ENCODE measurements at places on chromosomes 7 and 10.

- DNase-seq, result no peak
These were observed 6.8 kb downstream of the PTPN12 start for GRCh38 chr7:77543910-77544309.

DNA sequence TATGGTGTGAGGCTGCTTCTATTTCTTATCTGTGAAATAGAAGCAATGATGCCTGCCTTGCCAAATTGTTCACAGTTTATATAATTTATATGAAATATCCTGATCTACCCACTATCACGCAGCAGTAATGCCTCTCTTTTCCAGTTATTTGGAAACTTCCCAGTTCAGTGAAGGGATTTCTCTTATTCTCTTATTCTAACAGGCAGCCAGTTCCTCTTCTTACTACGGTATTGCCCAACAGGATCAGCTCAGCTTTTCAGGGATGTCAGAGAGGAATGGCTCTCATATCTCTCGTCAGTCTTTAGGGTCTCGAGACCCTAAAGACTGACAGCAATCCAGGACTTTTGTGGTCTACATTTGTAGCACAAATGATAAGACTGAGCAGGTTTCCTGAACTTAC, 215.6 kb downstream of the CREB5 start:
- DNase-seq, result no peak

DNA sequence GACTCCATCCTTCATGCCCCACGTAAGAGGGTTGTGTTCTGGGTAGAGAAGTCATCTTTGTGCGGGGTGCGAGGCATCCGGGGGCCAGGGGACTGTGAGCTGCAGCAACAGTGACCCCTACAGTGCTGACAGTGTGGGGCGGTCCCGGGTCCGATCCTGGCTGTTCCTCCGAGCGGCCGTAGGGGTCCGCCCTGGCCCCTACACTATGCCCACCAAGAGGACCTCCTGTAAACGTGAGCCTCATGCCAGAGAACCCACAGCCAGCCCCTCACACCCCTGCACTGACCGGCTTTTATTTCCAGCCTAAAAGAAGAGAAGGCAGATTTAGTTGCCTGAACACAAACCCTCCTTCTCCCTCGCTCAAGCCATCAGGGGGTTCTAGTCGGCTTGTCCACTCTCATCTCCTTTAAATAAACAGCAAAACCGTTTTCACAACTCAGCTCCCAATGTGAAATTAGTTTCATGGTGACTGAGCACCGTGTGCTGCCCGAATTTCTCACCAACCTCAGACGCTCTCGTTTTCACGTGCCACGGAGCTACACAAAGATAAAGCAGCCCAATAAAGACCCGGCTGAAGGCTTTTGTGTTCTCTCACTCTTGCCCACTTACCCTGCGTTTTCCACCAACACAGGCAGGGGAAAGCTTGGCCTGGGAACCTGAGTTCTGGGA, 588.6 kb downstream of the PTPRN2 start:
- no peak for DNase-seq

DNA sequence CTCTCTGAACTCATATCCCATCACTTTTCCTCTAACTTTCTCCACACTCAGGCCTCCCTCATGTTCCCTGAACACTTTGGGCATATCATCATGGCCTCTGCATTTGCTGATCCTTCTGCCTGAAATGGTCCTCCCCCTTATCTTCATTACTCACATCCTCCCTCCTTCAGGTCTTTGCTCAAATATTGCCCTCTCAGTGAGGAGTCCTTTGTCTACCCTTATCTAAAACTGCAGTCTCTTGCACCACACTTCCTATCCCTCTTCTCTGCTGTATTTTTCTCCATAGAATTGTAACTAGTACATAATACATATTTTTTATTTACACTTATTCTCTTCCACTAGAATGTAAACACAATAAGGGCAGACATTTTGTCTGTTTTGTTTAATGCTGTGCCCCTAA, 41.7 kb downstream of the DNAJC1 start:
- DNase-seq, result no peak

- no peak for DNase-seq
These were observed 19.5 kb downstream of the KCNH2 start for GRCh38 chr7:150958597-150958996.

Data from stimulated activated CD4-positive, alpha-beta T cell treated with anti-CD3 and anti-CD28 coated beads, TNF-alpha, amount 100 ng/mL, for 1 hour (primary cell).